Activated CD4-positive, alpha-beta T cell treated with anti-CD3 and anti-CD28 coated beads for 48 hours (primary cell): ENCODE measurements at places on chromosomes 6 and 20.

DNA sequence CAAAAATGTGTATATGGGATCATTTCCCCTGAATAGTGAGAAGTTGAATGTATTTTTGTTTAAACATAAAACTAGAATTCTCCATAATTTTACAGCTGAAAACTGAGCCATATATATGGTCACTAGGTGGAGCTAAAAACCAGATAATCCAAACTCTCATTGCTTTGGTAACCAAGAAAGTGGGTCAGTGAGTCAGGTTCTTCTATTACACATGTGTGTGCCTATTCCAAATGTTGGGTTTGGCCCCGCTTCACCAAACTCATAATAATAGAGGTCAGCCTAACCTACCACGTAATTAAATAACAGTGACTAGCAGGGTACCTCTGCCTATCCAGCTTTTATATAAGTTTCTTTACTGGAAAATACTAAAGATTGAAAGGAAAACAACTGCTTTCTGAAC lies 19.3 kb upstream of the RNGTT start:
- DNase-seq, result peak; percentile 29

- no peak for DNase-seq
These were observed 15.0 kb downstream of the AFG1L start for GRCh38 chr6:108309844-108310243.

DNA sequence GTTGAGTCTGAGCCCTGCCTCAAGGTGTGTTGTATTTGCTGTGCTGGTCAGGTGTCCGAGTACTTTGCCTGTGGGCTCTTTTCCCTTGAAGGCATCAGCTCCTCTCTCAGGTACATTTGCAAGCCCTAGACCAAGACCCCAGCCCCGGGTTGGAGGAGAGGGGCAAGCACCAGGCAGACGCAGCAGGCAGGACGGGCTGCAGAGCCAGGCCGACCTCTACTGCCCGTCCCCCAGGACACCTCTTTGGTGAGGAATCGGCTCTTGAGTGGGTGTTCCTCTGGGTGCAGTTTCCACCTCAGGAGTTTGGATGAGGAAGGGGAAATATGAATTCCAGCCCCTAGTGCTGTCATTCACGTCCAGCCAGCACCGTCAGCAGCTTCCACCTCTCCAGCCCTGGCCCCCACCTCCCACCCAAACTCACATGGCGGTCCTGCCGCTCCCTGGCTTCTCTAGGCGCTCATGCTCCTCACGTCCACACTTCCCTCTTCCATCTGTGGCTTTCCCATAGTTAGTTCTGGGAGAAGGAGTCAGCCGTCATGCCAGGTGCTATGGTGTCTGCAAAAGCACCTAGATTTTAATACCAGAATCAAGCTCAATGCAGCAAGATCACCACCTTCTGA lies 183.9 kb downstream of the DLL1 start:
- no peak for DNase-seq

DNA sequence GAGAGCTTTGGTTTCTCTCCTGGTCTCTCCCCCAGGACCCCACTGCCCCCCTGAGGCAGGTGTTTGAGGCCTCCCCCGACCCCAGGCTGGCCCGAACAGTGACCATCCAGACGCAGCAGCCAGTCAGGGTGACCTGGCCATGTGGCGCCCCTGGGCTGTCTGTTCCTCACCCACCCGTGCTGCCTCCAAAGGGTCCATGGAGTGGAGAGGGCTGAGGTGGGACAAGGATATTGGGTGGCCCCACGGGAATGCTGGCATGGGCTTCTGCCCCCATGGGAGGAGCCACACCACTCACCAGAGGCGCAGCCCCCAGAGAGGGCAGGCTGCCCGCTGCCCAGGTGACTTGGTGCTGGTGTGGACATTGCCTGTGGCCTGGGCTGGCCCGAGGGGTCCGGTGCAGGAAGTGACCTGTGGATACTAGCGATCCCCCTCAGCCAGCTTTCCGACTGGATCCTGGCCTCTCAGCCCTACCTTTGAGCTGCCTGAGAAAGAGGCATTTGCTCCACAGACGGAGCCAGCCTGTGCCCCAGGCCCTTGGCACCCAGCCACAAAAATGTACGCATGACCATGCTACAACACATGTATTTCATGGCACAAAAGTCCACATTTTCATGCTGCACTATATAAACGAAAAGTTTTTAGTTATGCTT lies 50.8 kb downstream of the BCAS4 start:
- no peak for DNase-seq

GRCh38 chr6:113640051-113640450 lies 217.1 kb upstream of the MARCKS start:
- no peak for DNase-seq

GRCh38 chr20:12047838-12048432 lies 130.2 kb downstream of the BTBD3 start:
- DNase-seq, result no peak

DNA sequence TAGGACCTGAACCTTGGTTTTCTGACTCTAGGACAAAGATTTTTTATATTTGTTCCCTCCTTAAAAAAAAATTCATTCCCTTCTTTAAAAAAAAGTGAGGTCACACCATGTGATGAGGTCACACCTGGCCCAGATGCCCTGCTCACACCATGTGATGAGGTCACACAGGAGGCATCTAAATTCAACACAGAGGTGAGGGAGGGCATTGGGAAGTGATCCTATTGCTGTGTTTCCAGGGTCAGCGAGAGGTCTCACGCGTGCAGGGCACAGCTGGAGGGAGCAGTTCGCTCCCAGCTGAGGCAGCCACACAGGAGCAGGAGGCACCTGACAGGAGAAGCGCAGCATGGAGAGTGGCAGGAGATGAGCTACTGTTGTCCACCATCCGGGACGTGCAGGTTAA lies 92.5 kb downstream of the SLC22A23 start:
- DNase-seq, result no peak

- no peak for DNase-seq
These were observed 915 bp downstream of the PRRC2A start for GRCh38 chr6:31621320-31621939.

DNA sequence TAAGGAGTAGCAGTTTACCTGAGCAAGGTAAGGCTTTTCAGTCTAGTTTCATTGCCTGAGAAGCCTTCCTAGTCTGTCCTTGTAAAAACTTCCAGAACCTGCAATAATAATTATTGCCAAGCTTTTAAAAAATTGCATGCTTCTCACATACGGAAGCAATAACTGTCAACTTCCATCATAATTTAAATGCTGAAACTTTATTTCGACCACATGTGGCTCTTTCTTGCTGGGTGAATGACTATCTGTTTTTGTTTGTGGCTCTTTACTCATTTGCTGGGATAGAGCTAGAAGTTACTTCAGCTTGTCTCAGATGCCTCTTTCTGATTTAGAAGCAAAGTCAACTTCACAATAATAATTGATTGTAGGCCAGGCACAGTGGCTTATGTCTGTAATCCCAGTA lies 95.9 kb upstream of the COL21A1 start:
- DNase-seq, result no peak

- DNase-seq, result no peak
These were observed 3.9 kb downstream of the CCN2 start for GRCh38 chr6:131946992-131947955.

DNA sequence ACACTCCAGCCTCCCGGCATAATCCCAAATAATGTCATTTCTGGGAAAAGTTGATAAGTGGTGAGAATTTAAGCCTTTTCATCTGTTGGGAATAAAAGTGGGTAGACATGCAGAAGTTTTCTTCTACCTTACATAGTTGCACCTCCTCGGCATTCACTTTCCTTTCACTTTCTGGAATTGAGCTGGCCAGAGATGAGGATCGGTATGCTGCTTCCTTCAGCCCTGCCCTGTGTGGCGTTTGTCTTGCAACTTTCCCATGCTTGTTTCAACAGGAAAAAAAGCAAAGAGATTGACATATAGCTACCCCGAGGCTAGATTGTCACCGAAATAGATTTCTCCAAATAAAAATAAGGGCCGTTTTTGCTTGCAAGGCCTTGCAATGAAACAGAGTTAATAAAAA lies 65.8 kb upstream of the JAG1 start:
- no peak for DNase-seq

DNA sequence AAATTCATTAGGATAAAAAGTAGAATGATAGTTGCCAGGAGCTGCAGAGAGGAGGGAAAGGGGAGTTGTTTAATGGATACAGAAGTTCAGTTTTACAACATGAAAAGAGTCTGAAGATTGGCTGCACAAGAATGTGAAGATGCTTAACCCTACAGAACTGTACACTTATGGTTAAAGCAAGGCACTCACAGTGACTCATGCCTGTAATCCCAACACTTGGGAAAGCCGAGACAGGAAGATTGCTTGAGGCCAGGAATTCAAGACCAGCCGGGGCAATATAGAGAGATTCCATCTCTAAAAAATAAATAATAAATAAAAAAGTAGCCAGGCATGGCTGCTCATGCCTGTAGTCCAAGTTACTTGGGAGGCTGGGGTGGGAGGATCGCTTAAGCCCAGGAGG lies 174.0 kb downstream of the TASP1 start:
- DNase-seq, result no peak

- DNase-seq, result no peak
These were observed 195.4 kb downstream of the CDC5L start for GRCh38 chr6:44582930-44583329.

DNA sequence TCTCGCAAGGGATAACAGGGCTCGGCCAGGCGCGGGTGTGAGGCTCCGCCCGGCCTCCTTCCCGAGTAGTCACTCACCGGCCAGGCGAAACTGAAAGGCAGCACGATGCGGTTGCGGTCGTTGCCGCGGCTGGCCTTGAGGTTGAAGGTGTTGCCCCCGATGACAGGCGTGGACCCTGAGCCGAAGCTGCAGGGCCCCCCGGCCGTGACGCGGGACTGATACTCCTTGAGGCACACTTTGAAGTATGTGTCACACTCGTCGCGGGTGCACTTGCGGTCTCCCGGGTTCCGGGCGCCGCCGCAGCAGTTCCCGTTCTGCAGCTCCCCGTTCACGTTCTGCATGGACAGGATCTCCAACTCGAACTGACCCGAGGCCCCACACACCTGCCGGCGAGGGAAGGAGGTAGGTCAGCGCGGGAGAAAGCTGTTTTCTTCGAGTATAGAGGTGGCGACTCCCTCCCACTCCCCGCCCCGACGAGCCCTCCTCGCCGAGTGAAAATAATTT lies 1.1 kb downstream of the JAG1 start:
- DNase-seq, result peak; percentile 63

- no peak for DNase-seq
These were observed 34.4 kb downstream of the DSE start for GRCh38 chr6:116405138-116405537.

DNA sequence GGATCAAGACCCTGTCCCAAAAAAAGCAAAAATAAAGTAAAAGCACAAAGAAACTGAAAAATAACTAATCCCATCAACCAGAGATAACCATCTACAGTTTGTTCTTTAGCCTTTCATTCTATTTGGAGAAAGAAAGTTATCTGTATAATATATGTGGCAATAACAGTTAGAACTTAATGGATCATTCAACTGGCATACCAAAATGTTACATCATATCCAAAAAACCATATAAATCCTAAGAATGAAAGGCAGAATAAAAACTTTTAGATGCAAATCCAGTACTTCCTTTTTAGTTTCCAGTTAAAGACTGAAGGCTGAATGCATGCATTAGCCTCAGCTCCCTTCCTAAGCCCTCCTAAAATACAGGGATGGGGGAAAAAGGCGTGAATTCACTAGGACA lies 25.2 kb downstream of the ILRUN start:
- no peak for DNase-seq

DNA sequence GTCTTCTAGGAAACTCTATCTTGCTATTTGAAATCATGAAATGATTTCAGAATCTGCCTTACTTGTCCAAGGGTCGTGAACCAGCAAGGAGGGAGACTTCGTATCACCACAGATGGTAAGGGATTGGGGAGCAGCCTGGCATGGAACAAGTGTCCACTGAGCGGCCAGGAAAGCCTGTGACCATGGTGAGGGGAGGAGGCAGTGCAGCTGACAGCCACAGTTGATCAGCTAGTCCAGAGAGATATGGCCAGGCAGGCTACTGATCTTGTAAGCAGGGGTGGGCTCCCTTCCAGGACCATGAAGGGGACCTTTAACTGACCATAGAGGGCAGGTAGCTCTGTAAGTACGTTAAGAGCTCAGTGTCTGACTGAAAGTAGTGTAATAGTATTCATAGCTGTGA lies 96.8 kb upstream of the TENT5A start:
- DNase-seq, result no peak

GRCh38 chr6:39086294-39086693 lies 28.7 kb downstream of the SAYSD1 start:
- peak; percentile 51 for DNase-seq

DNA sequence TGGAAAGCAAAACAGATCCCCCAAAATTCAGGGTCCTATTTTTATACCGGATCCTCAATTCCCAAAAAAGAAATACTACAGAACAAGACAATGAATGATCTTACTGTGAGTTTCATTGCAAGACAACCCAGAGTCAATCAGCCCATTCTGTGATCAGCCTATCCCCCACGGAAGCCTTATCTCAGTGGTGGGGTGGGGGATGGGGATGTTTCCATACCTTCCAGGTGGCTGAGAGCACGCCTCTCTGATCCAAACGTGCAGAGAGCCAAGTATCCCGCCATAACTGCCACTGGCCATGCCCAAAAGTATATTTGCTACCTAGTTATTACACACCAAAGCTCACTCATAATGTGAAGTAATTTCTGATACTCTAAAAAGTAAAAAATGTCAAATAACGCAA lies 15.1 kb downstream of the WFDC2 start:
- DNase-seq, result no peak

DNA sequence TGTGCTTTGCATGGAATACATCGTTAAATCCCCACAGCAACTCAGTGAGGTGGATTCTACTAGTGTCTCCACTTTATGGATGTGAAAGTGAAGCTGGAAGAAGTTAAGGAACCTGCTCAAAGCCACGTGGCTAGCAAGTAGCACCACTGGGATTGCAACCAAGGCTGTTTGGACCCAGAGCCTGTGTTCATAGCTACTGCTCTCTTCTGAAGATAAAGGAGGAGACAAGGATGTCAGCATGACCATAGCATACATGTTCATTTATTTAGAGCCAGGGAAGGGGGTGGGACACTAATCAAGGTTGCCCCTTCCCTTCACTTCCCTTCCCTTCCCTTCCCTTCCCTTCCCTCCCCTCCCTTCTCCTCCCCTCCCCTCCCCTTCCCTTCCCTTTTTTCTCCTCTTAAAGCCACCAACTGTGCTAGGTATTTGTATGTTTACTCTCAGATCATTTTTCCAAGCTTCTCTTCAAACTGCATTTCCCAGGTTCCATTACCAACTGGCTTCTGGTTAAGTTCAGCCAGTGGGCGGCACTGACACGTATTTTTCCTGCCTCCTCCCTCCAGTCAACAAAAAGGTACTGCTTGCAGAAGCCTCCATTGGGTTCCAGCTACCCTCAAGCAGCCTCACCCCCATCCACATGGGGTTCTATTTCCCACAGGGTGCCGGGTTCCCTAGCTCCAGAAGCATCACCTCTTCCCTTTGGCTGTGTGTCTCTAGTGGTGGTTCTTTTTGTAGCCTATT lies 134.9 kb downstream of the BCAS1 start:
- no peak for DNase-seq

DNA sequence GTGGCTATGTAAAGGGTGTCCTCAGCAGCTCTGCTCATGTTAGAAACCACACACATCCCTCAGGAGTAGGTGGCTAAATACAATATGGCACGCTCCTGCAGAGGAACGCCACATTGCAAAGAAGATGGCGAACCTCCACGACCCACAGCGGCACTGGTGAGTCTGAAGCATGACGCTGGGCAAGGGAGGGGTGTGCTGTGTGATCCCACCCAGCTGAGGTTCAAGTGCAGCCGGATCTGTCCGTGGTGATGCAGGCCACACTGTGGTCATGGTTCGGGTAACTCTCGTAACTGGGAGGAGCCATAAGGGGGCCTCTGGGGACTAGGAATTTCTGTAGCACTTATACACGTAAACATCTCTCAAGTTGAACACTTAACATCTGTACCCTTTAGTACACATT lies 23.4 kb upstream of the APMAP start:
- no peak for DNase-seq
